ENCODE measurements at places on chromosomes 3 and 15.

- no peak for DNase-seq
Observed at GRCh38 chr15:50064673-50065072, 54.4 kb downstream of the ATP8B4 start.

DNA sequence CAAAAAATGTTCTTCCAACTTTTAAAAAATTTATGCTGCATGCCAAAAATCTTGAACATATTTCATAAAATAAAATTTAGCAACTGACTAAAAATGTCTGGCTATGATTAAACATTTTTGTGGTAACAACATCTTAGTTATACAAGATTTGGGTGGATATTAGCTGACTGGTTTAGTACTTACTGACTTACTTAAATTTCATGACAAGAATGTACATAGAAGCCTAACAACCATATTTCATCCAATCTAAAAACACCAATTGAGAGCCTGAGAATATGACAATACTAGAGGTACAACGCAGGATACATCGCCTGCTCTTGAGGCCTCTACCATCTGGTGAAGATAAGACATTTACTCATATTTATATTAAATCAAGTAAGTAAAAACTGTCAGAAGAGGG is 34.6 kb downstream of the GNB4 start:
- DNase-seq: no peak

DNA sequence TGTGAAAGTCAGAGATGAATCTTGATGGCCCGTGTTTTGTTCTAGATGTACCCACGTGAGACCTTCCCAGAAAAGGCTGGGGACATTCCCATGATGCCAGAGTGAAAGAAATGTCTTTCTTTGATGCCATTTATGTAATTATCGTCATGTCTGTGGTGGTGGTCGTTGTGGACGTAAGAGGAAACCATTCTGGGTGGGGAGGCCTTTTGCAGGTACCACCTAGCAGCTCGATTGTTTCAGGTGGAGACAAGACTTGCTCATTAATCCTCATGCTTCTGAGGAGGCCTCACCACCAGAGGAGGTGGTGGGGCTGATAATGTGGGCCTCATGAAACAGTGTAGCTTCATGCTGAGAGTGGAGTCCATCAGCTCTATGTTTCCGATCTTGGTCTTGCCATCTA is 58.1 kb upstream of the USP3 start:
- DNase-seq: no peak

GRCh38 chr3:35422836-35423601 is 216.3 kb upstream of the ARPP21 start:
- no peak for DNase-seq

- no peak for DNase-seq
Observed at GRCh38 chr3:102712896-102713295, 278.1 kb downstream of the ZPLD1 start.

- no peak for DNase-seq
Observed at GRCh38 chr15:100334905-100335304, 6.9 kb downstream of the ADAMTS17 start.

GRCh38 chr15:69414701-69415167 is 585 bp downstream of the KIF23 start:
- DNase-seq: no peak

DNA sequence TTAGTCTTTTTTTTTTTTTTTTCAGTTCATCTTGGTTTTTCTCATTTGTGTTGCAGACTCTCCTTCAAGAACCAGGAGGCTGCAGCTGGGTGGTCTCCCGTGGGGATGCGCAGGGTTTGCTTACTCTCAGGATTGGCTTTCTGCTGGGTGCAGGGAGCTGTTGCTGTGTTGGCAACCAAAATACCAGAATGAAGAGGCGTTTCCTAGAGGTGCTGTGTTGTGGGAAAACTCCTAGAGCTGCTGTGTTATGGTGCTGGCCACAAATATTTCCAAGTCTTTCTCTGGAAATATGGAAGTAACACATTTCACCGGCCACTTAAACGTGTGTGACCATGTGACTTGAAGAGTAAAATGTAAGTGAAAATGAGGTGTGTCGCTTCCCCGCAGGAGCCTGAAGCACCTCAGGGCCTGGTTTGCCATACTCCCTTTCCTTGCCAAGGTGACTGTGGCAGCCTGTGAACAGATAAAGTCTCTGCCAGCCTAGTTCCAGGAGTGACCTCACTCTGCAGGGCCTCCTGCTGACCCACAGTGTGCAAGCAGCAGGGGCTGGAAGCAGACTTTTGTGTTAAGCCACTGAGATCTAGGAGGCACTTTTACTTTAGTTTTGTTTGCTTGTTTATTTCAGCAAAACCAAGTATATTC is 258.9 kb downstream of the ADAMTS17 start:
- no peak for DNase-seq

DNA sequence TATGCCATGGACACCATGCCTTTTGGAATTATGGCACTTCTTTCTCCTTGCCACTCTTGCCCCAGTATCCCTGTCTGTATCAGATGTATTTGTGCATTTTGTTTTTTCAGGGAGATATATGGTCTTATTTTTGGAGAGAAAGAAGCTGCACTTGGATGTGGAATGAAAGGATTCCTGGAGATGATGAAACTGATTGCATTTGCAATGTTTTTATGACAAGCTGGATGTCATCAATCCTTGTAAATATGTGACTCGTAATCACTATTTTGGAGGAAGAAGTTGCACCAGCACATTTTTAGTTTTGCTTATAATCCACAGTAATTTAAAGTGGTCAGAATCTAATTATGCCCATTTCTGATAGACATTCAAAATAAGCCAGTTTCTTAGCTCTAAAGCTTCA is 165.0 kb downstream of the NR1D2 start:
- DNase-seq: no peak

GRCh38 chr15:50358845-50359244 is 3.8 kb upstream of the GABPB1 start:
- DNase-seq: no peak

DNA sequence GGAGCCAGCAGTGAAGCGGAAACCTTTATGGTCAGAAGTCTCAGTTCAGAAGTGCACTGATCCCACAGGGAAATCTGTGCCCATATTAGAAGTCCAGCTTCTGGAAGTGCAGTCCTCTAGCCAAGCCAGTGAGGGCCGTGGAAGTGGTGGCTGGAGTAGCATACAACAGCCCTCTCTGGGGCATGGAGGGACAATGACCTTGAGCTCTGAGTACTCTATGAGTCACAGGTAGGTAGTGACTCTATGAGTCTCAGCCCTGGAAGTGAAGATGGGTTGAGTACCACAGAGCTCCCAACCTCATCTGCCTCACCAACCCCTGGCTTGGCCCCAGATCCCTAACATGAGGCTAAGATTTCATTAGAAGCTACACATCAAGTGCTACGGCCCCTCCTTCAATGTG is 205.9 kb upstream of the PPP2R3A start:
- DNase-seq: no peak

DNA sequence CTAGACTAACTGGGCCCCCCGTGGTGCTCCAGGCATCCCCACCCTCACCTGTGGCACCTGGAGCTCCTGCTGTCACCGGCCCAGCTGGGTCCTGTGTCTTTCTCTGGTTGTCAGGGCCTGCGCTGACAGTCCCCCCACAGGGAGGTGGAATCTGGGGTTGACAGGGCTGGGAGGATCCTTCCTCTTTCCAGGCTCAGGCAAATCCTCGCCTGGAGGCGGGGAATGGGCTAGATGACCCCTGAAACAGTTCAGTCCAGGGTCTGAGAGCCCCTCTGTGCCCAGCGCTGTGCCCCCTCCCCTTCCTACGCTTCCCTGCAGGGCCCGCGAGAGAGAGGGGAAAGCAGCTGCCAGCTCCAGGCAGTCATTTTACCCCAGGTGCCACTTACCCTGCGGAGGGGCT is 50.1 kb upstream of the MCF2L2 start:
- no peak for DNase-seq

DNA sequence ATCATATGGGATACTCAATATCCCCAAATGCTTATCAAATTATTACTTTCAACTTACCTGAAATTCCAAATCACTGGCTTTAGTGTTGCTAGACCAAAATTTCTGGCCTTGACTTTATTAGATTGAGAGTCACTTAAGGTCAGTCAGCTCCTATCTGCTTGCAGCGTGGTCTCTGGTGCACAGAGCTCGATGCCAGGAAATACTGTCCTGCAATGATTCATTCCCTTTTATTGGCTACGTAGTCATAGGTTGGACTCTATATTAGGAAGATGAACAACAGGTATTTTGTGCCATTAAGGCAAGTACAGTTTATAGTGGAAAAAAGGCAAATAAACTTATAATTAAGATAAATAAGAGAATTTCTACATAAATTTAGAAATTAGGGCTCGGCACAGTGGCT is 378.6 kb upstream of the MCTP2 start:
- no peak for DNase-seq

DNA sequence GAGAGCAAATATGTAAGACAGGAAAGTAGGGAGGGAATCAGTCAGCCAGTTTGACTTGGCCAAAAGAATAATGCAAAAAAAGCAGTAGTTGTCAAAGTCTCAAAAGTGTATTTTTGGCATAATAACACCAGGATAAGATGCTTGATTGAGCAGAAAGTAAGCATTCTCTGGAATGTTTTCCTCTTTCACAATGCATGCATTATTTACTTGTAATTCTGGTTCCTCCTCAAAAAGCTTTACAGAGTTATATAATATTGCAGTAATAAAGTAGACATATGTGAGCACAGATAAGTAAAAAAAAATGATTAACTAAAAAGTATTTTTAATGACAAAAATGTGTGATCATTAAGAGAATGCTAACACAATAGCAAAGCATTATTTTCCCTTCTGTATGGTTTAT is 285.9 kb upstream of the BCHE start:
- no peak for DNase-seq

GRCh38 chr3:160956785-160957184 is 148.4 kb downstream of the B3GALNT1 start:
- DNase-seq: no peak

GRCh38 chr3:24155276-24155675 is 210.2 kb downstream of the NR1D2 start:
- DNase-seq: no peak

DNA sequence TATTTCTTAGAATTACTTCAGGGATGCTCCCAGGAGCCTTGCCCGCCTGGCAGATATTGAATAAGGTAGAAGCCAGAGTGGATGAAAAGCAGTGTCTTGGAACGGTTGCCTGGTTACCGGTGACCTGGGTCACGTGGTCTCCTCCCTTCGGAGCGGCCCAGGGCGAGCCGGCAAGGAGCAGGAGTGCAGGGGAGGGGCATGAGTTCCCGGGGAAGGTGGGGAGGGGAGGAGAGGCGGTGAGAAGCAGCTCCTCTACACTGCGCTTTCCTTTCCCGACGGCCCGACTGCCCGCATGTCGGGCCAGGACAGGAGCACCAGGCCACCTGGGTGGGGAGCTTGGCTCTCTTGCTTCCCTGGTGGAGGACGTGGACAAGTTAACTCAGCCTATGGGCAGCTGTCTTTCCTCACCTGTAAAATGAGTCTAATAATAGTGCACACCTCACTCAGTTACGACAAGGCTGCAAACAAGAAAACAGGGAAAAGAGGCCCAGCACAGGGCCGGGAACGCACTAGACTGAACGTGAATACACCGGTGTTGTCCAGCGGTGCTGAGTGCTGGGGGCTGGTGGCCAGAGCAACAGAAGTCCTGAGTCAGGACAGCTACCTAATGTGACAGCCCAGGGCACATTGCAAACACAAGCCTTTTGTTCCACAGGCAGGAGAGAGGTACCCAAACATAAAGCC is 198.3 kb downstream of the ADAMTS9 start:
- DNase-seq: no peak

- no peak for DNase-seq
Observed at GRCh38 chr3:10366651-10367101, 45.8 kb upstream of the SEC13 start.

DNA sequence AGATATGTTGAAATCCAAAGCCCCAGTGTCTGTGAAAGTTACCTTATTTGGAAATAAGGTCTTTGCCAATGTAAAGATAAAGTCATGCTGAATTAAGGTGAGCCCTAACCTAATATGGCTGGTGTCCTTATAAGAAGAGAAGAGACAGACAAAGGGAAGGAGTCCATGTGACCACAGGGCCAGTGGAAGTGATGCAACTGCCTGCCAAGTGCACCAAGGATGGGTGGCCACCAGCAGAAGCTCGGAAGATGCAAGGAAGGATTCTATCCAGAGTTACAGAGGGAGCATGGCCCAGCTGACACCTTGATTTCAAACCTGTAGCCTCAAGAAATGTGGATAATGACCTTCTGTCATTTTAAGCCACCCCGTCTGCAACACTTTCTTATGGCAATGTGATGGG is 35.3 kb upstream of the PGPEP1L start:
- no peak for DNase-seq

DNA sequence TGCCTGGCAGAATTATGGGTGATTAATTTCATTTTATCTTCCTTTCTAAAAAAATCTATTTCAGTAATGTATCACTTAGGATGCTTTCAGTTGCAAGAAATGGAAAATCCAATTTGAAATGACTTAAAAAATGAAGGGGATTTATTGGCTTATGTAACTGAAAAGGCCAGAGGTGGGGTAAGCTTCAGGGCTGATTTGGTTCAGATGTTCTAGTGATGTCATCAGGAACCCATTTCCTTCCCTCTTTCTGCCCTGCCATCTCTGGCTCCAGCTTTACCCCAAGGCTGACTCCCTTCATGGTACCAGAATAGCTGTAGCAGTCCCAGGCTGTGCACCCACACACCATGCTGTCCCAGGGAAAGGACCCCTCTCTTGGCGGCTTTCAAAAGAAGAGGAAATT is 18.5 kb upstream of the REC114 start:
- DNase-seq: no peak

DNA sequence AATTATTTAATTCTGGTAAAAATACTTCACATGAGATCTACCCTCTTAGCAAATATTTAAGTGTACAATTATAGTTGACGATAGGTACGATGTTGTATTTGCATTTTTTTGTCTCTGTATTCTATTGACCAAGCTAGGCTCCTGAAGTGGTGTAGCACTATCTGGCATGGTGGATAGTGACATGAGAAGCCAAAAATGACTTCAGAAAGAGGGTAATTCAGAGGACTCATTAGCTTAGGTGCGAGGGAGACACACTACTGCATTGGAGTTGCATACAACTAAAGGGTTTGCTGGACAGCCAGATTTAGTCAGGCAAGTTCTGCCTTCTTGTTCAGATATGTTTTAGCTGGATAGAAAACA is 50.6 kb downstream of the KBTBD8 start:
- DNase-seq: no peak

DNA sequence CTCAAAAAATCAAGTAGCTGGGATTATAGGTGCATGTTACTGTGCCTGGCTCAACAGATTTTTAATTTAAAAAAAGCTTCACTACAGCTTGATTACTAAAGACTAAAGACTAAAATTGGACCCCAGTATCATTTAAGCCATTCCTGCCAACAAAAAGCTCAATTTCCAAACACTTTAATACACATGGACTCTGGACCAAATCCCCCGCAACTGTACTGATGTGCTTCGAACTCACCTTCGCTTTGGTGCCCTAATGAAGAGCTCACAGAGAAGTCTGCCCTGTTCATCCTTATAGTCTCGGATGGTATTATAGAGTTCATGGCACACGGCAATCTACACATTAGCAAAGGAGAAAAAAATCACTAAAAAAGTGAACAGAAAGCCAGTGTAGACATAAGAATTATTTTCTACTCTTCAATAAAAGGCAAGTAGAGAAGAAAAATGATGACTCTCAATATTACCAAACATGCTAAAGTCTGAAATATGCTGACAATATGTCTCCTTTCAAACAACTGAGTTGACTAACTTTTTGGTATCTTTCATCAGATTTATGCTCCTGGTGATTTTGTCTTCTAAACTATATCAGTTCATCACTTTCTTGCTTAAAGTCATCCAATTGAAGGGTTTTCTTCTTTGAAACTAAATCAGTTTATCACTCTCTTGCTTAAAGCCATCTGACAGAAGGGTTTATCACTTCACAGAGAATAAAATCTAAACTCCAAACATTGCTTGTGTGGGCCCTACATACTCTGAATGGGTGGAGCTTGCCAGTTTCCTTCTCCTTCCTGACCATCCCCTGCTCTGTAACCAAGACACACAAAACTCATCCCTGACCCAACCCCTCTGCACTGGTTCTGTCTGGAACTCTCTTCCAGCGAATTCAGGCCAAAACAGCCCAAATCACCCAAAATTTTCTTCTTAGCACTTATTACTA is 7.2 kb downstream of the PBRM1 start:
- no peak for DNase-seq
